Sigmoid colon (tissue), 7 donors: ENCODE measurements at places on chromosomes 11 and 22. TPM values are rescaled to one million over a fixed set of nuclear protein-coding genes. Genes with fewer than 3 reads are reported as not detected.
A peak's percentile ranks its signal among the peaks of the same experiment; 100 is the strongest.

- no peaks in the 10 kb centered on the region for H3K27me3 ChIP-seq
- DNase-seq = no peak
These were observed 36.3 kb downstream of the PPP2R1B start for GRCh38 chr11:111729831-111730311.

DNA sequence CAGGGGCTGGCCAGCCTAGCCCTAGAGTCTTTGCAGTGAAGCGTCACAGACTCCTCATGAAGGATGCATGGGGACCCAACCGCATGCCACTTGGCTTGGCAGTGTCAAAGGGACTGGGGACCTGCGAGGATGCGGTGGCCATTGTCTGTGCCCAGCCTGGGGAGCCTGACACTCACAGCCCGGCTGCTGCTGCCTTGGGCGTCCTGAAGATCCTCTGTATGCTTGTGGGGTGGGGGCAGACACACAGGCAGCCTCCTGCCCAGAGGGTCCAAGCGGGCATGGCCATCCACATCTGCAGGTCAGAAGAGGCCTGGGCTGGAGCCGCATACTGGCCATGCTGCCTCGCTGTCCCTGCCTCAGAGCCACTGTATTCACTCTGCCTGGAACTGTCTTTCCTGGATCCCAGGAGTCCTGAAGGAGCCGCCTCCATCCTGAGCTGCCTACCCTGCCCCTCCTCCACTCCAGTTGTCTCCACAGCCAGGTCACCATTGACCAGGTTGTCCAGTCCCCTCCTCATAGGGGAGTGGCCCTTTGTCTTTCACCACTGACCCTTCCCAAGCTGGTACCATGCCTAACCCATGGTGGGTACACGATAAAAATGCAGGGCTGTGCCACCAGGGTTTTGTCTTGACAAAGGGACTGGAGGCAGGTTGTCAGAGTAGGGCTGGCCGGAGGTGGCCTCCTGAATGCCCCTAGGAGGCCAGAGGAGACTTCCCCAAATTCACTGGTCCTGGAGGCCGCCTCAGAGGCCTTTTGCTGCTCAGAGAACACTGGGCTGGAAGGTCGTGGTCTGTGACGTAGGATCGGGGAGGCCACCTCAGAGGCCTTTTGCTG is 107.0 kb downstream of the KCNQ1OT1 start:
- H3K4me1 ChIP-seq = no peaks in the 10 kb centered on the region
- H3K4me3 ChIP-seq = no peak overlapping the region
- H3K36me3 ChIP-seq = no peaks in the 10 kb centered on the region

DNA sequence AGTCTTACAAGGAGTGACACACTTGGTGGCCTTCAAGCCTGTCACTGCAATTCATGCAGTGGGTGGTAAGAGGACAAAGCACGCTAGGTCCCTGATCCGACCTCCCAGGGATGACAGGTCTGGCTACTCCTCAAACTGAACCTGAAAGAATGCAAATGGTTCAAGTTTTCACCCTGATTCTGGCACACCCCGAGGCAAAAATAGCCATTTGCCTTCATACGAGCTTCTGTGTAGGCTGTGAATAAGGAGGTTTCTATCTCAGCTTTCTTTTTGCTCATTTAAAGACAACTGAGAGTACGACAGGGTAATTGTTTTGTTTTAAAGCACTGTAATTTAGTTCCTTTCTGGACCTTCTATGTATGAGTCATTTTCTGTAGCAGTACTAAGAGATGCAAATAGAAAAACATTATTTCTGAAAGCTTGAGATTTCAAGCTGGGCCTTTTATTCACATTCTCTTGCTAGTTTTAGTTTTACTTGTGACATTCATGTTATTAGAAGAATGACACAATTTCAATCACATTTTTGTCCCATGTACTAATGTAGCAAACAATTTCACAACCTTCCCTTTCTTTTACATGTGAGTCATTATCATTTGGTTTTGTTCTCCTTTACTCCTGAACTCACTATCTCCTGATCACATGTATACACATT is 56.6 kb upstream of the FDX1 start:
- no peaks in the 10 kb centered on the region for H3K27me3 ChIP-seq
- H3K27ac ChIP-seq = no peak overlapping the region
- no peaks in the 10 kb centered on the region for H3K36me3 ChIP-seq
- no peak overlapping the region for H3K4me3 ChIP-seq
- DNase-seq = no peak

- peak; percentile 22 for DNase-seq
- H3K27me3 ChIP-seq = no peaks in the 10 kb centered on the region
- H3K27ac ChIP-seq = no peak overlapping the region
- H3K4me3 ChIP-seq = no peak overlapping the region
- H3K4me1 ChIP-seq = no peaks in the 10 kb centered on the region
- H3K36me3 ChIP-seq = no peaks in the 10 kb centered on the region
These were observed 24.1 kb downstream of the DGCR2 start for GRCh38 chr22:19098157-19098556.

- no peak for DNase-seq
- no peak overlapping the region for H3K27ac ChIP-seq
- H3K4me1 ChIP-seq = peaks cover 8% of the 10 kb centered on the region
- H3K27me3 ChIP-seq = no peaks in the 10 kb centered on the region
These were observed 14.6 kb upstream of the CTSC start for GRCh38 chr11:88352139-88352538.

DNA sequence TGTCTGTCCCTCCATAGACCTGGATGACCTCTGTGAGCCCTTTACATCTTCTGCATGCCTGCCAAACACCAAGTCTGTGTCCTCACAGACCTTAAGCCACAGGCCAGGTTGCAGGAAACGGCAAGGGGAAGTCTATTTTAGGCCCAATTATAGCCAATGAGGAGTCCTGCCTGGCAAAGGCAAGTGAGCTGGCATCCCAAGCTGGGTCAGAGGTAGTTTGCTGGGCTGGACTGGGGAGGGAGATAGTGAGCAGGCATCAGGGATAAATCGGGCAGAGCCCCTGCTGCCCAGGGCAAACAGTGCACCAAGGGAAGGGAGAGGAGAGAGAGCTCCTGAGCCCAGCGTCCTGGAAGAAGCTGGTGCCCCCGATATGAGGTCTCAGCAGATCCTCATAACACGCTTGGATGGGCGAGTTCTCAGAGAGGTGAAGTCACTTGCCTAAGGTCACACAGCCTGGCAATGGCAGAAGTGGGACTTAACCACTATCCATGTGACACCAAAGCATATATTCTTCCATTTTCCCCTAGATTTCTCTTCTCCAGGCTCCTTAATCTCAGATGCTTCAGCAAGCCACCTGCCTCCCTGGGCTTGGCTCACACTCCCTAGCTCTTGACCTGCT is 3.7 kb upstream of the RELT start:
- peaks cover 11% of the 10 kb centered on the region for H3K36me3 ChIP-seq
- no peak overlapping the region for H3K27ac ChIP-seq
- peaks cover 11% of the 10 kb centered on the region for H3K4me1 ChIP-seq
- H3K27me3 ChIP-seq = no peaks in the 10 kb centered on the region
- DNase-seq = no peak

GRCh38 chr22:25351631-25352293 is 132.3 kb downstream of the CRYBB2 start:
- no peaks in the 10 kb centered on the region for H3K27me3 ChIP-seq
- H3K4me1 ChIP-seq = no peaks in the 10 kb centered on the region
- H3K27ac ChIP-seq = no peak overlapping the region
- peak; percentile 45 for DNase-seq
- no peak overlapping the region for H3K4me3 ChIP-seq
- peaks cover 74% of the 10 kb centered on the region for H3K36me3 ChIP-seq

DNA sequence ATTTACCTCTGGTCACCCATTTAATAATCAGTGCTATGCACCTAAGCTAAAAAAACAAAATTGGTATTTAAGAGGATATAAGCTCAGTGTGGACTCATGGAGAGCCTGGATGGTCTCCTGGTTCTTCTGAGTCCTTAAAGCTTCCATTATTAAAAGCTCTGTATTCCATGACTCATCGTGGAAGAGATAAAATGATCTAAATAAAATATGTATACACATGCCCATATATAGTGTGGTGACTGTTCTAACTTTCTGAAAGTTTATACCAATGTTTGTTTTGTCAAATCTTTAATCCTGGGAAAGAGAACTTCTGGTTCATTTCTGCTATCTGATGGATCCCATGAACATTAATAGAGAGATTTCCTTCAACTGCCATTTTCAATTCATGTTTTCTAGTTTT is 375.9 kb downstream of the GUCY1A2 start:
- H3K4me1 ChIP-seq = no peaks in the 10 kb centered on the region
- no peaks in the 10 kb centered on the region for H3K27me3 ChIP-seq
- no peak overlapping the region for H3K27ac ChIP-seq
- DNase-seq = no peak
- no peak overlapping the region for H3K4me3 ChIP-seq
- no peaks in the 10 kb centered on the region for H3K36me3 ChIP-seq

- no peaks in the 10 kb centered on the region for H3K4me1 ChIP-seq
- no peaks in the 10 kb centered on the region for H3K36me3 ChIP-seq
- H3K27me3 ChIP-seq = no peaks in the 10 kb centered on the region
- no peak overlapping the region for H3K4me3 ChIP-seq
- H3K27ac ChIP-seq = no peak overlapping the region
These were observed 69.5 kb upstream of the GNAZ start for GRCh38 chr22:23000657-23001347.

DNA sequence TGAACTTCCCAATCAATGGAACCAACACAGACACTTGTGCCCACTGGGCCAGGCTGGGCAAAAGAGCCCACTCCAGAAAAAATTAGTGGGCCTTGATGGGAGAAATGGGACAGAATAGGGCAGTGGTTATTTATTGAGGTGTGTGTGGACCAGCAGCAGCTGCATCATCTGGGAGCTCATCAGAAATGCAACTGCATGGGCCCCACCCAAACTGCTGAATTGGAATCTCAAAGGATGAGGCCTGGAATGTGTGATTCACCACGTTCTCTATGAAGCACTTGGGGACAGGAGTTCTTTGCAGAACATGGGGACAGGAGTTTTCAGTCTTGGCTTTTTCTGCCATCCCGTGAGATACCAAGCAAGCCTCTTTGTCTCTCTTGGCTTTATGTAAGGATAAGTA is 255.6 kb upstream of the PLET1 start:
- DNase-seq = no peak
- no peaks in the 10 kb centered on the region for H3K27me3 ChIP-seq
- H3K4me1 ChIP-seq = no peaks in the 10 kb centered on the region
- H3K4me3 ChIP-seq = no peak overlapping the region

The FAM180B gene
- total RNA-seq = 0.36 TPM

The RFPL1 gene
- total RNA-seq = not detected

The MRE11 gene
- 12.5 TPM for total RNA-seq

The SHISA8 gene
- not detected for total RNA-seq

The RABL2B gene
- 14.5 TPM for total RNA-seq

The IL18 gene
- 18.6 TPM for total RNA-seq
